Stimulated activated CD8-positive, alpha-beta memory T cell treated with anti-CD3 and anti-CD28 coated beads, Interleukin-2, amount 100 ng/mL, for 48 hours (primary cell): ENCODE measurements at places on chromosomes 4 and X.

- DNase-seq = no peak
Measured at GRCh38 chr4:16202598-16202997, 23.7 kb downstream of the TAPT1 start.

- DNase-seq = no peak
Measured at GRCh38 chrX:24145303-24146186, 4.0 kb upstream of the ZFX start.

- DNase-seq = no peak
Measured at GRCh38 chr4:22179124-22179874, 230.7 kb upstream of the KCNIP4 start.

DNA sequence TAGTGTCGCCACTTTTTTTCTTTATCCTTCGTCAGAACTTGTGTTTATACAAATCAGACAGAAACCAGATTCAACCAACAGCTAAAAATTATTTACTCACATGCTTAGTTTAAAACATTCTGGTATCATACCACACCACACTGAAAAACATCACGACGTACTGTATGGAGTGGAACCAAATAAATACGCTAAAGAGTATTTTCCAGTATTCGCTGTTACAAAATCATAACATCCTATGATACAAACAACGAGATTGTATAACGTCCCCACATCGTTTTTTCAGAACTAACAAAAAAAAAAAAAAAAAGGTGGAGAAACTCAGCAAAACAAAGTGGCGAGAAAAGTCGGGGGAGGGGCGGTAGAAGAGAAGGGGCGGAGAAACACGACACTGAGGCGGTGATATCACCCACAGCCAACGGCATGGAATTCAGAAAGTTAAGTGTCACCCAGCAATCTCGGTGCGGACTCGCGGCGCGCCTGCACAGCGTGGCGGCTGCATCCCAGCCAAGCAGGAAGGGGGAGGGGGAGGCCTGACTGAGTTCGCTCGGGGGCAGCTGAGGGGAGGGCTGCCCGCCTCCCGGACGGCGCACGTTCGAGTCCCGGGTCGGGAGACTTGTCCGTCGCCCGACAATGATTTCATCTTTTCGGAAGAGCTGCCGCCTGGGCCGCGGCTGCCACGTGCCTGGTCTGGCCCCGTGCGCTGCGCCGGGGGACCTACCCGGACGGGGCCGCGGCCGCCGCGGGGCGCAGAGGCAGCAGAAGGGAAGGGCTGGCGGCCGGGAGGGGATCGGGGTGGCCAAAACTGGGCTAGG is 920 bp downstream of the SETD7 start:
- peak; percentile 41 for DNase-seq

GRCh38 chrX:50111742-50112141 is 89.1 kb downstream of the AKAP4 start:
- no peak for DNase-seq

DNA sequence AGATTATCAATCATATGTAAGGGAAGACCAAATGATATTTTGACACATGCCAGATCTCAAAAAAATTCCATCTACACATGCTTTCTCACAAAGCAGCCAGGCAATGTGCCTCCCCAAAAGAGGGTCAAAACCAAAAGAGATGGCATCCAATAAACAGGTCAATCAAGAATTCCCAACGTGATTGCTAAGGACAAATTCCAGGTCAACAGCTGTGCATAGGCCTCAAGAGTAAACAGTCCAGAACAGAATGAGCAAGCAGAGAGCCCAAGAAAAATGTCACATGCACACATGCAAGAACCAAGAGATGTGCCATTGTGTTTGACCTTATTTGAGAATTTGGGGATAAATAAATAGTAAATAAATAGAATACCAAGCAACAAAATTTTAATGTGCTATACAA is 136.7 kb downstream of the APBB2 start:
- DNase-seq = no peak

GRCh38 chr4:81684352-81684751 is 212.6 kb upstream of the RASGEF1B start:
- no peak for DNase-seq

DNA sequence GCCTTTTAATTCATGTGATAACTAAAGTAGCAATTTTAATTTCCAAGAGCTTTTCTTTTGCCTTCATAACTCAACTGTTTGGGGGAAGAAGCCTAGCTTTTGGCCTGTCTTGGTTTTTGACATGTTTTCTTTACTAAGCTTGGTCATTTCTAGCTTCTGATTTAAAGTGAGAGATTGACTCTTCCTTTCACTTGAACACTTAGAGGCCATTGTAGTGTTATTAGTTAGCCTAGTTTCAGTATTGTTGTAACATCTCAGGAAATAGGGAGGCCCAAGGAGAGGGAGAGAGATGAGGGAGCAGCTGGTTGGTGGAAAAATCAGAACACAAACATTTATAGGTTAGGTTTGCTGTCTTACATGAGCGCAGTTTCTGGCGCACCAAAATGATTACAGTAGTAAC is 44.8 kb downstream of the DCLK2 start:
- no peak for DNase-seq

- no peak for DNase-seq
Measured at GRCh38 chrX:4690521-4690920, 977.1 kb upstream of the PRKX start.

DNA sequence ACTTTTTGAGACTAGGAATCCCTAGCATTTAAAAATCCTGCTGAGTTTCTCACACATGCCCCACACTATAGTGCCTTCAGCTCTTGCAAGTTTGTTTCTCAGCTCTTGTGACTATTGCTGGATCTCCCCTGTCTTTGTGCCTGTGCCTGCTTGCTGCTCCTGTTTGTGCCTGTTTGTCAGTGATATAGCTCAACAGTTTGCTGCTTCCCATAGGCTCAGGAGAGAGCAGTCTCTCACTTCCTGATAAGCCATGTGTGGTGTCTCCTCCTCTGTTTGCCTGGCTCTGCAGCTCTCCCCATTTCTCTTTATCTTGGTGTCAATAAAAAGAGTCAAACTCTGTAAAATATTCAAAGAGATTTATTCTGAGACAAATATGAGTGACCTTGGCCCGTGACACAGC is 259.8 kb upstream of the CLNK start:
- no peak for DNase-seq

DNA sequence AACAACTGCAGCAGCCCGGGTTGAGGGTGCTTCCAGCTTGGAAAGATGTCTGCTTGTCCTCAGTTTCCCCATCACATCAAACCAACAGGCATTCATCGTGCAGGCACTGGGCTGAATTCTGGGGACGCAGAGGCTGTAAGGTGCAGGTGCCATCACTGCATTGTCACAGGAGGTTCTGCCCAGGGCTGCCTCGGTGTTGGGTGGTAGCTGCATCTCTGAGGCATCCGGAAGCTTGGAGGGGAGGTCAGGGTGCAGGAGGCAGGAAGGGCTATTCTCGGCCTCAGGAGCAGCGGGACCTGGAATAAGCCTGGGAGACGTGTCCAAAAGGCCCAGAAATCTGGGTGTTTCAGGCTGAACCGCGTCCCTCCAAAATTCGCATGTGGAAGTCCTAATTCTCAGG is 134.6 kb downstream of the HMX1 start:
- no peak for DNase-seq

- DNase-seq = no peak
Measured at GRCh38 chr4:143668930-143669552, 31.4 kb downstream of the FREM3 start.

GRCh38 chr4:15294832-15295231 is 133.0 kb upstream of the C1QTNF7 start:
- DNase-seq = no peak

DNA sequence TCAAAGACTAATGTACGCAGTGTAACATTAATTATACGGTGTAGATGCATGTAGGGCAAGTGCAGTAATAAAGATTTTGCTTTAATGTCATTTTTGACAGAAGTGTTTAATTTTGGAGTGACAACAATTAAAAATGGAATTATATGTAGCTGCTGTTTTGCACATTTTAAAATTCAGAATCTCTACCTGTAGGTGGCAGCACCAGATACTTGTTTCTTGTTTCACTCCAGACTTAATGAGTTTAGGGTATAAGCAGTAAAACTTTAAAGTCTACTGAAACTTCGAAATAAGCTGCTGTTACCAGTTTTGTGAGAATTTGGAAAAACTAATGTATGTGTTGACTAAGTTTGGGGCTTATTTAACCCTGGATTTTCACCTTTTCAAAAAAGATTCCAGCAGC is 144.9 kb downstream of the POLA1 start:
- DNase-seq = no peak

- DNase-seq = no peak
Measured at GRCh38 chrX:10233696-10234095, 76.9 kb downstream of the CLCN4 start.

DNA sequence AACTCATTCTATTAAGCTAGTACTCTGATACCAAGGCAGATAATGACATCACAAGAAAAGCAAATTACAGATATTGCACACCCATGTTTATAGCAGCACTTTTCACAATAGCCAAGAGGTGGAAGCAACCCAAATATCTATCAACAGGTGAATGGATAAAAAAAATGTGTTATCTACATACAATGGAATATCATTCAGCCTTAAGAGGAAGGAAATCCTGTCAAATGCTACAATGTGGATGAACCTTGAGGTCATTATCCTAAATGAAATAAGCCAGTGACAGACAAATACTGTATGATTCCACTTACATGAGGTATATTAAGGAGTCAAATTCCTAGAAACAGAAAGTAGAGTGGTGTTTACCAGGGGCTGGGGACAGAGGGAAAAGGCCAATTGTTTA is 14.3 kb downstream of the FABP2 start:
- no peak for DNase-seq

DNA sequence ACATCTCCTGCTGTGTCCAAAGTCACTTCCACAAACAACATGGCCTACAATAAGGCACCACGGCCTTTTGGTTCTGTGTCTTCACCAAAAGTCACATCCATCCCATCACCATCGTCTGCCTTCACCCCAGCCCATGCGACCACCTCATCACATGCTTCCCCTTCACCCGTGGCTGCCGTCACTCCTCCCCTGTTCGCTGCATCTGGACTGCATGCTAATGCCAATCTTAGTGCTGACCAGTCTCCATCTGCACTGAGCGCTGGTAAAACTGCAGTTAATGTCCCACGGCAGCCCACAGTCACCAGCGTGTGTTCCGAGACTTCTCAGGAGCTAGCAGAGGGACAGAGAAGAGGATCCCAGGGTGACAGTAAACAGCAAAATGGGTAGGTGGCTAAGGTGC is 123.9 kb downstream of the PDLIM5 start:
- DNase-seq = no peak

- no peak for DNase-seq
Measured at GRCh38 chrX:9326369-9326768, 138.5 kb upstream of the TBL1X start.

- no peak for DNase-seq
Measured at GRCh38 chr4:96986816-96987215, 1146.9 kb downstream of the PDHA2 start.

DNA sequence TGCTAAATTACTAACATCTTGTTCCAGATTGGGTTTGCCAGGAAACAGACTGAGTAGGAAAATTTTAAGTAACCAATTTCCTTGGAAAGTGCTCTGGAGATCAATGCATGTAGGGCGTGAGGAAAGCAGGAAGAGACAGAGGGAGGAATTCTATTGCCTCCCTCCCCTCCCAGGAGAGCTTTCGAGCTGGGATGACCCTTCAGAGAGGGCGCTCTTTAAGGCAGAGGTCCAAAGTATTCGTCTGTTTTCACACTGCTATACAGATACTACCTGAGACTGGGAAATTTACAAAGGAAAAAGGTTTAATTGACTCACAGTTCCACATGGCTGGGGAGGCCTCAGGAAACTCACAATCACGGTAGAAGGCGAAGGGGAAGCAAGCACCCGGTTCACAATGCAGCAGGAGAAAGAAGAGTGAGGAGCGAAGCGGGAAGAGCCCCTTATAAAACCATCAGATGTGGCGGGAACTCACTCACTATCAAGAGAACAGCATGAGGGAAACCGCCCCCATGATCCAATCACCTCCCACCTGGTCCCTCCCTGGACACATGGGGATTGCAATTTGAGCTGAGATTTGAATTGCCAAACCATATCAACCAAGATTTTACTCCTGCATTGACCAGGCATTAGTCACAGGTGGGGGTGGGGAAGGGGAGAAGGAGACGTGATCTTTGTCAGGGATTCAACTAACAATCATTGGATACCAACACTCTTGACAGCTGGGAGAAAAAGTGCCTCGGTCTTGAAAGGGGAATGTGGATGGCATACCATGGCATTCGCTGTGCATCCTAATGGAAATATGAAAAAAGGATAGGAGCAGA is 63.8 kb downstream of the SLITRK2 start:
- DNase-seq = no peak

DNA sequence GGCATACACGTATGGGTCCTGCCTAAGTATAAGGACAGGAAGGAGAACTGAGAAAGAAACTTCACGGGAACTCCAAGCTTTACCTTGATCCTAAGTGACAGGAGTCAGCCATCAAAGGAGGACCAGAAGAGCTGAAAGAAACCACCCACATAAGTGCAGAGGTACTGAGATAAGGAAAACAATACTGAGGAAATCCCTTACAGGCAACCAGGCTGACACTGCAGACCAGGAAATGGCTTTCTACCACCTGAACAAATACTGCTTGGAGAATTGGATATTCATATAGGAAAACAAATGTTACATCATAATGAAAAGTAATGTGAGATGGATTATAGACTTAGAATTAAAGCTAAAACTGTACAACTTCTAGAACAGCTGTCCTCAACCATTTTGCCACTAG is 127.0 kb downstream of the IL15 start:
- DNase-seq = no peak

- no peak for DNase-seq
Measured at GRCh38 chr4:37697566-37697965, 11.4 kb upstream of the RELL1 start.

DNA sequence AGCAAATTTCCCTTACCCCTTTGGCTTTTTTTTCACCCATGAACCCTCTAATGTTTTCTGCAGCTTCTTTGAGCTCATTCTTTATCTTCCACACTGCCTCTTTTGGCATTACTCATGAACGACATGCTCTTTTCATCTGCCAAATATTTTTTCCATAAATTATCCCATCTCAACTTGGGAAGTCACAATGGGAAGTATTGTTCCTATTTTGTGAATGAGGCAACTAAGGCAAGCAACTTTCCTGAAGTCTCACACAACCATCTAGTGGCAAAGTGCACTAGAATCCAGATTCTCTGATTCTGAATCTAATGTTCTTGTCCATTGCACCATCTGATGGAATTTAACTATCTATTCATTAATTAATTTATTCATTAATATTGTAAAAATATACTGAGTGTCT is 625 bp downstream of the RTL9 start:
- DNase-seq = no peak

DNA sequence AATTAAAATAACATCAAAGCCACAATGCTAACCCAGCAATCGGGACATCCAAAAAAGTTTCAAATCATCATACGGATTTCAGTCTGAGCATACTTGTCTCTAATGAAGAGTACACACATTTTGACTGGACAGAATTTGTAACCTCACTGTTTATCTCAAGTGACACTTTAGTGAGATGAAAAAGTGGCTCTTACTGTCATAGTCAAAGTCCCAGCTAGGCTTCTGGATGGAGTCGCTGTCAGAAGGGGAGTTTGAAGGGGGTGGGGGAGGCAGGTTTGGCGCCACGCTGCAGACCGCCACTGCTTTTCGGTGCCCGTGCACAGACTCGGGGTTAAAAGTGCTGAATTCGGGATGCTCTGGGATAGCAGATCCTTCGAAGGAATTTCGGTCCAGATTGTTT is 41.0 kb upstream of the MTNR1A start:
- DNase-seq = no peak
